Stimulated activated CD8-positive, alpha-beta memory T cell treated with anti-CD3 and anti-CD28 coated beads, Interleukin-4, amount 100 ng/mL, for 48 hours (primary cell): ENCODE measurements at places on chromosomes 2 and 18.

- no peak for DNase-seq
Observed at GRCh38 chr18:50034029-50034428, 160.9 kb downstream of the MYO5B start.

DNA sequence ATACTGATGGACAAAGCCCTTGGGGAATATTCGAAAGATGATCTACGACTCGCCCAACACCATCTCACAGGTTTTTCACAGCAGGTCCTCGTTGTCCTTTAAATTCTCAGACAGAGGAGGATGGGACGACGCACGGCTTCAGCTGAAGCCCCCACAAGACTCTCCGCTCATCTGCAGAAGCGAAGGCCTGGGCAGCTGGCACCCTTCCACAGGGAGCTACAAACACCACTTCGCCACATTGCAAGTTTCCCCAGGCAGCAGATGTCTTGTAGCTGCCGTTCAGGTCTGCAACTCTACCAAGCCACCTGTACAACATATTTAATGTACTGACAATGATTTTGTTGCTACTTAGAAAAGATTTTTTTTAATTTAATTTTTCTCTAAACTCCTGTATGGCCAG is 642.9 kb downstream of the ZEB2 start:
- no peak for DNase-seq

- no peak for DNase-seq
Observed at GRCh38 chr2:133711201-133711600, 142.9 kb upstream of the NCKAP5 start.

- no peak for DNase-seq
Observed at GRCh38 chr2:6977113-6977741, 60.0 kb downstream of the RNF144A start.

DNA sequence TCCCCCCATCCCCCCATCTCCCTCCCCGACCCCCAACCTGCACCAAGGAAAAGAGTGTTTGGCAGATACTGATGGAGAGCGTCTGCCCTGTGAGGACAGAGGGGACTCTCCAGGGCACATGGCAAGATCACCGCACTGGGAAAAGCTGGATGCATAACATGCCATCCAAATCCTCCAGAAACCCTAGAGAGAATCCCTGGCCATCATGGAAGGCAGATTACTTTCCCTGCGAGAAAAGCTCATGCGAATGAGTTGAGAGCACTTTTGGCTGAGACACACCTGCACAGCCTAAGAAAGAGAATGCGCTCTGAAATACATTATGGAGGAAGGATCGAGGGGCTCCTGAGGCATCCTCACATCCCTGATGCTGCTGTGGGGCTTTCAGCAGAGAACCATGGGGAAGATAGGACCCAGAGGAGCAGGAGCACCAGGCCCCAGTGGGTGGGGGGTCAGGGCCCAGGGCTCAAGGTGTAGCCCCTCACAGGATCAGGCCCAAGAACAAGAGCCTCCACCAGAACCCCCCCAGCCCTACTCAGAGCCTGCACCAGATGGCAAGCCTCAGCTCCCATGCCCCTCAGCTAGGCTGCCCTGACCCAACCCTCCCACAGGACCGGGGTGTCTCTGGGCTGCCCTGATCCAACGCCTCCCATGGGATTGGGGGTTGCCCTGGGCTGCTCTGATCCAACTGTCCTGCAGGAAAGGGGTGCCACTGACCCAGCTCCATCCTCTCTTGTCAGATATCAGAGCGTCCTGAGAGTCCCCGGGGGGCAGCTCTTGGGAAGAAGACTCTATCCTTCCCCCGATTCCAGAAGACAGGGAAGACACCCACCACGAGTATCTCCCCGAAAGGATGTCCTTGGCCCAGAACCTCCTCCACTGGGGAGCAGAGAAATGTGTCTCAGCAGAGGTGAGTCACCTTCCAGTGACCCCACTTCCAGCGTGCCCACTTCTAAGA is 153.4 kb downstream of the NDUFA10 start:
- DNase-seq, result no peak

- DNase-seq, result no peak
Observed at GRCh38 chr2:176566961-176567360, 297.7 kb downstream of the MTX2 start.
